ENCODE measurements at places on chromosomes 4 and X. TPM values are rescaled to one million over a fixed set of nuclear protein-coding genes. Genes with fewer than 3 reads are reported as not detected.

SASH3 gene
- 6.2 TPM for total RNA-seq

CDS1 gene
- total RNA-seq: 10.7 TPM

GAGE12F gene
- total RNA-seq: not detected

SMIM10L2A gene
- 1.2 TPM for total RNA-seq

MAPK10 gene
- total RNA-seq: 35.5 TPM

DNA sequence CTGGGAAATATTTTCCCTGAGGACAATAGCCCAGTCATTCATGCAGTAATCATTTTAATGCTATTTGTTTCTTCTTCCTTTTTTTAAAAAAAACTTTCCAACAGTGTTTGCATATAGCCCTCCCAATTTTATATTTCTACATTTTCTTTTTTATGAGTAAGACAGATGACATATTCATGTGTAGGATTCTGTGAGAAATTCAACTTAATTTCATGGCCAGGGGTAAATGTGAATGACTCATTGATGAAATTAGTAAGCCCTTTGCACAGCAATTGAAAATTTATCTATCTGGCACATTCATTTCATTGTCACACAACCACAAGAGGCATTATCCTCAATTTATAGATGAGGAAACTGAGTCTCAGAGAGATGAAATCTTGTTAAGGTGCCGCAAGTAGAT lies 13.7 kb upstream of the SMIM20 start:
- H3K27me3 ChIP-seq: no peaks in the 10 kb centered on the region
- DNase-seq: no peak
- H3K4me3 ChIP-seq: no peak overlapping the region
- no peaks in the 10 kb centered on the region for H3K36me3 ChIP-seq

DNA sequence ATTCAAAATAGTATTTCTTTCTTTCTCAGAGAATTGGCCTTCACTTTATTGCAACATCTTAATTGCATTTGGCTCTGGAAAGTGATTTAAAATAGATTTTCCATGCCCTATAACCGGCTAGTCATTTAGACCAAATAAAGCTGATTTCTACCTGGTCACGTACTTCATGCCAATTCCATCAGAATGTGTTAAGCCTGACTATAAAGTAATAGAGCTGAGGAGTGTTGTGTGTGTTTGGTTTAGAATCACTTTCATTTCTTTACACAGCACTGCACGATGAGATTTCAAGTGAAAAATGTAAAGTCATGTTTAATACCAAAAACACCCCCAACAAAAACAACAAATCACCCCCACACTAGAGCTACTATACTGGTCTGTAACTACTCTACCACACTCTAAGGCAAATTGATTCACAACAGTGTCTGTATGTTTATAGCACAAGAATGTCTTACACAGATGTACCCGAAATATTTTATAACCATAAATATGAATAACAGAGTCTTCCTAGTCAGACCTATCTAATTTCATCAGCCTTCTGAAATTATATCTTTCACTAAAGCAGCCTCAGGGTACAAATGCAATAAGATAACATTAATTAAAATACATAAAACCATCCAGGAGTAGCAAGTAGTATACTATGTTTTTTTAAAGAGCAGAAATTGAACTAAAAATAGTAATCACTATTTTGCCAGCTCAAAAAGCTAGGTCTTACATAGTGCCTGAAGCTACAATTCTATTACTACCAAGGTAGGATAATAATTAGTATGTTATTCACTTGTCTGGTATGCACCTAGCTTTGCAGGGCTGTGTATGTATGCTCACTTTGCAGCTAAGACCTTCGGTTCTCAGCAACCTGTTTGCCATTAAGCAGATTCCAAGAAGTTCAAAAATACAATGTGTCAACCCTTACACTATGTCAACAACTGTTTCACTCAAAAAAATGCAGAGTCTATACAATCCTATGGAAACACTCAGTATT lies 28.4 kb downstream of the APBB2 start:
- no peaks in the 10 kb centered on the region for H3K36me3 ChIP-seq
- no peak for DNase-seq
- H3K27ac ChIP-seq: no peak overlapping the region
- H3K4me1 ChIP-seq: no peaks in the 10 kb centered on the region
- no peak overlapping the region for H3K4me3 ChIP-seq

DNA sequence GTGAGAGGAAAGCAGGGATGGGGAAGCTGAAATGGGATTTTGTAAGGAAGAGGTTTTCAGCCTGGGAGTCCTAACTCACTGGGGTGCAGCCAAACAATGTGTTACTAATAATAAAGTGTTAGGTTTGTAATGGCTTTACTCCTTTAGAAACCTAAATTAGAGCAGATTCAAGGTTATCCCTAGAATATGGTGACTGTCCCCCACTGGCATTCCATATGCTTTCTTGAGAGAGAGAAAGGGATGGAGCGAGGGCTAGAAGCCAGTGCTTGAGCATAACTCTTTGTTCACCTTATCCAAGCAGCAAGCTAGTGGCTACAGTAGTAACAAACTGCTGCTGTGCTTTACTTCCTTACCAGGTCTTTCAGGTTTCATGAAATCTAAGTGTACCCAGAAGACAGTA lies 249.1 kb upstream of the PGRMC2 start:
- no peaks in the 10 kb centered on the region for H3K36me3 ChIP-seq
- DNase-seq: no peak
- H3K4me3 ChIP-seq: no peak overlapping the region

DNA sequence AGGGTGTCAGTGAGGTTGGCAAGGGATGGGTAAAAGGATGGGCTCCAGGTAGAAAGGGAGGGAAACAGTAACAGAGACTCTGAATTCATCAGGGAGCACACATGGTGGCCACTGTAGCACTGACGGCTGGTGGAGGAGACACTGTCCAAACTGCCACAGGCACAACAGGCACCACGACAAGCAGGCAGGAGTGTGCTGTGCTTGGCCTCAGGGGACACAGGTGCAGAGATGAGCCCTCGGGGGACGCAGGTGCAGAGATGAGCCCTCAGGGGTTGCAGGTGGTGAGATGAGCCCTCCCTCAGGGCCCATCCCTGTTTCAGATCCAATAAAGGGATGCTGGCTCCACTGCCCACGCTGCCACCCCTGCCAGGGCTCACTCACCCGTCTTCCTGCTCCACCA lies 7.6 kb downstream of the PDE6B start:
- H3K27me3 ChIP-seq: no peaks in the 10 kb centered on the region
- H3K36me3 ChIP-seq: no peaks in the 10 kb centered on the region
- no peak overlapping the region for H3K27ac ChIP-seq
- H3K4me1 ChIP-seq: no peaks in the 10 kb centered on the region

DNA sequence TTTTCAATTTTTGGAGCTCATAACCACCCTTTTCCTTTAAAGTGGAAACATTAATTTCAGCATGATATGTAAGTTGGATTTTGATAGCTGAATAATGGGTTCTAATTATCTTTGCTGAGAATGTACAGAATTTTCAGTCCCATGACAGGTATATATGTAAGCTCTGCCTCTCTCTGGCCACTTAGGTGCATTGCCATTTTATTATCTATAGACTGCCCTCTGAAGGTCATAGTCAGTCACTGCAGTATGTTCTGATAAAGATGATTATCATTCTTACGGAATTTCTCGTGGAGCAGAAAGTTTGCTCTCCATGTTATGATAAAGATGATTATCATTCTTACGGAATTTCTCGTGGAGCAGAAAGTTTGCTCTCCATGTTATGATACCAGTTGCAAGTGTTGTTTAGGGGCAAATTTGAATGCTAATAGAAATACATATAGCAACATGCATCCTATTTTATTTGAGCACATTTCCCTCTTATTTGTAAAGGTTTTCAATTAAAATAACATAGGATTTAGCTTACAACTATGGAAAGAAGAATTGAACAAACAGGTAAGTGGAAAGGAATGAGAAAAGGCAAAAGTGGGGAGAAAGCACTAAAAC lies 10.4 kb downstream of the AFP start:
- no peaks in the 10 kb centered on the region for H3K36me3 ChIP-seq
- no peak overlapping the region for H3K4me3 ChIP-seq
- no peak overlapping the region for H3K27ac ChIP-seq
- no peak for DNase-seq
- no peaks in the 10 kb centered on the region for H3K27me3 ChIP-seq
- H3K4me1 ChIP-seq: no peaks in the 10 kb centered on the region

GRCh38 chrX:108018656-108019381 lies 26.0 kb upstream of the VSIG1 start:
- peak; percentile 61 for DNase-seq
- no peak overlapping the region for H3K27ac ChIP-seq
- no peaks in the 10 kb centered on the region for H3K36me3 ChIP-seq
- H3K4me1 ChIP-seq: no peaks in the 10 kb centered on the region

DNA sequence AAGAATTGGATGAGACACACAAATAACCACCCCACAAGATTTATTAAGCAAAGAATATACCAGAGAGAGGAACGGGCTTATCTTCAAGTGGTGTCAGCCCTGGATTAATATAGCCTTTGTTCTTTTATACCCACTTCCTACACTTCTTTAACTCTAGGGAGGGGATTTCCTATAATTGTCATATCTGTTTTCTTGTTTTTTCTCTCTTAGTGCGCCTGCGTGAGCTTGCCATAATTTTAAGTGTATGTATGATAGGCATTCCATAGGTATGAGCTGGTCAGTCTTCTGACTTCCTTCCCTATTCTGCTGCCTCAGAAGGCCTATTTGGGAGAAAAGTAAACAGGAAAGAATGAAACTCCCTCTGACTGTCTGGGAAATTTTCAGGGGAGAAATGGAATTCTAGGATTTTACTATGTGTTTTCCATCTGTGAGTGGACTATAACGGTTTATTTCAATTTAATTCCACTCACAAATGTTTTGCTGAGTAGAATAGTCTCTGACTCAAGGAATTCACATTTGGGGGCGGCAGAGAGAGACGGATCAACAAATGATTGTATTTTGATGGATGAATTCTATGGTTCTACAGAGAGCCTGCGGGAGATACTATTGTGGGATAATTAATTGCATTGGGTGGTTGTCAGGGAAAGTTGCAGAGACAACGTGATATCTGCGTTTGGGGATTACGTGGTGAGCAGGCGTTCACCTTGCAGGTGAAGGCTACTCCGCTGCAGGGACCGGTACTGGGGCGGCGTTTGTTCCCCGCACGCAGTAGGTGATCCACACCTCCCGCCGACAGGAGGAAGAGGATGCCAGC lies 626 bp upstream of the CEP135 start:
- no peaks in the 10 kb centered on the region for H3K36me3 ChIP-seq
- H3K4me1 ChIP-seq: no peaks in the 10 kb centered on the region
- peak overlapping the region; percentile 93 for H3K27ac ChIP-seq
- no peaks in the 10 kb centered on the region for H3K27me3 ChIP-seq
- DNase-seq: no peak

DNA sequence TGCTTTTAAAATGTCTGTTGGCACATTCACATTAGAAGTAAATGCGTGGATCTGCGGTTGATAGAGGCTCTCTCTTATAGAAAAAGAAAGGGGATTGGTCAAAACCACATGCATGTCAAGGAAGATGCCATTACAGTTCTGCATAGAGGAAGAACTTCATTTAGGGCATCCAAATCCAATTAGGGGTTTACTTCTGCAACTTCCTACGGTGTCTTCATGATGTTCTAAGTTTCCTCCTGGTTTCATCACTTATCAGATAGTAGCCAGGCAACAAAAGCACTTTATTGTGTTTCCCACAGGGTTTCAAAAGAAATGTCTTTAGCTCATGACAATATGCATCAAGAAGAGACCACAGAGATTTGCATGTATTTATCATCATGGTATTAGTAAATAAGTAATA lies 136.0 kb upstream of the HPGD start:
- no peaks in the 10 kb centered on the region for H3K36me3 ChIP-seq
- H3K27ac ChIP-seq: no peak overlapping the region
- H3K4me3 ChIP-seq: no peak overlapping the region

DNA sequence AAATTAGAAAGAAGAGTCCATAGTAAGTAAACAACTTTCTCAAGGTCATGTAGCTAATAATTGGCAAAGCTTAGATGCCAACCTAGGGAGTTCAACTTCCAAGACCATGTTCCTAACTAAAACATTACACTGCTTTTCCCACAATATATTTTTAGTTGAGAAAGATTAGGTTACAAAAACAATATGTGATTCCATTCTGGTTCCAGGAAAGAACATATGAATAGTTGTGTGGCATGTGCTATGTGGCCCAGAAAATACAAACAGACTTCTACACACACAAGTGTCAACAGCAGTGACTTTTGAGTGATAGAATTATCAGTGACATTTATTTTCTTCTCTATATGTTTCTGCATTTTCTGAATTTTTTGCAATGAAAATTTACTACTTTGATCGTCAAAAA lies 62.7 kb upstream of the EDNRA start:
- no peaks in the 10 kb centered on the region for H3K27me3 ChIP-seq
- H3K4me3 ChIP-seq: no peak overlapping the region
- H3K36me3 ChIP-seq: no peaks in the 10 kb centered on the region
- H3K27ac ChIP-seq: no peak overlapping the region
- H3K4me1 ChIP-seq: no peaks in the 10 kb centered on the region

- no peaks in the 10 kb centered on the region for H3K27me3 ChIP-seq
- H3K27ac ChIP-seq: no peak overlapping the region
- no peak overlapping the region for H3K4me3 ChIP-seq
- no peak for DNase-seq
These were observed 24.0 kb downstream of the RBMX start for GRCh38 chrX:136856551-136856950.

GRCh38 chrX:118261151-118261550 lies 84.8 kb upstream of the WDR44 start:
- H3K4me3 ChIP-seq: no peak overlapping the region
- no peaks in the 10 kb centered on the region for H3K27me3 ChIP-seq
- no peak overlapping the region for H3K27ac ChIP-seq
- H3K36me3 ChIP-seq: no peaks in the 10 kb centered on the region
- no peak for DNase-seq

GRCh38 chrX:132612821-132613564 lies 124.2 kb upstream of the MBNL3 start:
- no peaks in the 10 kb centered on the region for H3K36me3 ChIP-seq
- H3K27ac ChIP-seq: no peak overlapping the region

DNA sequence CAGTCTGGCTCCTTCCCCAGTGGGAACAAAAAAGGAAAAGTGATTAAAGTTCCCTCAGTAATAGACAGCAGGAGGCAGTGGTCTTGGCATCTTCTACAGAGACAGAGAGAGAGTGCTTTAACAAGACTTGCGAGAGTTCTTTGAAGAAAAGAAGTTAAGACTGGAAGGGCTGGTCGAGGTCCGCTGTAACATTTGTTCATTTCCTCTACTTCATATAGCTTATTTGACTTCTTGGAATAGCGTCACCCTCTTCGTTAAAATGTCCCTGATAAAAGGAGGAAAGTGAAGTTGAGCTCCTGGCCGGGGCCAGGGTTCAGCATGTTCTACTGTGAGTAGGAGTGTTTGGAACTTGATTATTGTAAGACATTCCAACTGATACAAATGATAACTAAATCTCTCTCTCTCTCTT lies 179.8 kb downstream of the SLIT2 start:
- no peaks in the 10 kb centered on the region for H3K4me1 ChIP-seq
- peak overlapping the region; percentile 77 for H3K27ac ChIP-seq
- no peak overlapping the region for H3K4me3 ChIP-seq
- DNase-seq: peak; percentile 59
- H3K36me3 ChIP-seq: no peaks in the 10 kb centered on the region

DNA sequence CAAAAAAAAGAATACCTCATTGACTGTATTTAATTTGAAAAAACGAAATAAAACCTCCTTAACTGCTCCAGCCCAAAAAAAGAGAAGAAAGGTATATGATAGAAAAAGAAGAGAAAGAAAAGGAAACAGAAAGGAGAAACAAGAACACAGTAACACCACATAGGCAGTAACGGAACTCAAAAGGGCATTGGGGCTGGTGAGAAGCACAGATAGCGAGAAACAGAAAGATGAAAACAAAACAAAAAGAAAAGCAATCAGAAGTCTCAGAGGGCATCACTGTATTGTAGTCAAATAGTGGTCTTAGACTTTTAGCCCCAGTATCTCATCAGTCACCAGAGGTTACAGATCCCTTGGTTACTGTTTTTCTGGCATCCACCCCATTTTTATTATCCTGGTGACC lies 88.6 kb downstream of the NFKB1 start:
- H3K27me3 ChIP-seq: no peaks in the 10 kb centered on the region
- no peak overlapping the region for H3K4me3 ChIP-seq
- no peaks in the 10 kb centered on the region for H3K36me3 ChIP-seq
- no peak overlapping the region for H3K27ac ChIP-seq

All from Peyer's patch (tissue), 4 donors.